ENCODE measurements at places on chromosomes 7 and 10.

DNA sequence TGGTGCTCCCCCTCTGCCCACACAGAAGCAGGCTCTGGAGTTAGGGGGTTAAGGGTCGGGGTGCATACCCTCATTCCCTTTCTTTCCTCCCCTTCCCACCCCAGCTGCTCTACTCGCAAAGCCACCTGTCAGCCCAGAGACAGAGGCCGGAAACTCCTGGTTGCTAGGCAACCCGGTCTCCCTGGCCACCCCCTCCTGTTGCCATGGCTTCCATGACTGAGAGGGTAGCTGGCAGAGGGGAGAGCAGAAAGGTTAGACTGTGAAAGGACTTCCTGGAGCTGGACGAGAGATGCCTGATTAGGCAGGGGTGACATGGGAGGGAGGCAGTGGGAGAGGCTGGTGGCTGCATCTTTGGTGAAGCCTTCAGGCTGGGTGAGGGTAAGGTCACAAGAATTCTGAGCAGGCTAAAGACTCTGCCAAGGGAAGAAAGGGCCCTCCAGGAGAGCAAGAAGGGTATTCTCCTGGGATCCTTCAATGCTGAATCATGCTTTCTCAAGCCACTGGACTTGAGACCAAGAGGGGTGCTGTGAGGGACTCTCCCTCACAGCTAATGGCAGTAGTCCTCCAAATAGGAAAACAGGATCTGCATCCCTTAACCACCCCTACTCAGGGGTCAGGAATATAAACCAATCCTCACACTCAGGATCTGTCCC is 5.4 kb downstream of the PSD start:
- no peak for DNase-seq

DNA sequence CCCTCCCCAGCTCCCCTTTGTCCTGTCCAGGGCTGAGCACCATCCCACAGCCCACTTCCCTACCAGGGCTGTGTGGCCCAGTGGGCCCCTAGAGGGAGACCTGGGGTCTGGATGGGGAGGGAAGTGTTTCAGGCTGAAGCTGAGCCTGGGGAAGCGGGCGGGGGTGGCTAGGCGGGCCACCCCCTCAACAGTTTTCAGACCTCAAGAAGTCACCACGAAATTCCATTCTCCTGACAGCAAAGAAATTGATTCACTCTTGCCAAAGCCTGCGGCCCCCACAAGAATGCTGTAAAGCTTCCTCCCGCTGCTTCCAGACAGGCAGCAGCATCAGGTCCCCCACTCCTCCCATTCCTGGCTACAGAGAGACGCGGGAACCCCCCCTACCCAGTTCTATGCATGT is 2.5 kb upstream of the LFNG start:
- DNase-seq = no peak

DNA sequence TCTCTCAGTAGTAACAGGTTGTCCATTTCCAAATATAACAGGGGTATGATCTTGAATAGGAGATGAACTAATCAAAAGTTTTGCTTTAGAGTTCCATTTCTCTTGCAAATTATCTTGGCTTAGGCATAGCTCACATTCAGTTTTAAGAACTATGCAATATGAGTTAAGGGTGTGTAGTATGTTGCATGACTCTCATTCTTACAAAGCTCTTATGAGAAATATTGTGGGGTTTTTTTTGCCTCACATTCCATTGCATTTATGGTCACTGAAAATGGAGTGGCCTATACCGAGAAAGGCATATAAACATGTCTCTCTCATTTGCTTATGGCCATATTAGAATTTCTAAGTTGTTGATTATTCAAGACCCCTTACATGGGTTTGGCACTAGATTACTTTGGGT is 48.5 kb upstream of the LAMB1 start:
- no peak for DNase-seq

- DNase-seq = no peak
Observed at GRCh38 chr7:102080019-102080433, 206.6 kb upstream of the SH2B2 start.

DNA sequence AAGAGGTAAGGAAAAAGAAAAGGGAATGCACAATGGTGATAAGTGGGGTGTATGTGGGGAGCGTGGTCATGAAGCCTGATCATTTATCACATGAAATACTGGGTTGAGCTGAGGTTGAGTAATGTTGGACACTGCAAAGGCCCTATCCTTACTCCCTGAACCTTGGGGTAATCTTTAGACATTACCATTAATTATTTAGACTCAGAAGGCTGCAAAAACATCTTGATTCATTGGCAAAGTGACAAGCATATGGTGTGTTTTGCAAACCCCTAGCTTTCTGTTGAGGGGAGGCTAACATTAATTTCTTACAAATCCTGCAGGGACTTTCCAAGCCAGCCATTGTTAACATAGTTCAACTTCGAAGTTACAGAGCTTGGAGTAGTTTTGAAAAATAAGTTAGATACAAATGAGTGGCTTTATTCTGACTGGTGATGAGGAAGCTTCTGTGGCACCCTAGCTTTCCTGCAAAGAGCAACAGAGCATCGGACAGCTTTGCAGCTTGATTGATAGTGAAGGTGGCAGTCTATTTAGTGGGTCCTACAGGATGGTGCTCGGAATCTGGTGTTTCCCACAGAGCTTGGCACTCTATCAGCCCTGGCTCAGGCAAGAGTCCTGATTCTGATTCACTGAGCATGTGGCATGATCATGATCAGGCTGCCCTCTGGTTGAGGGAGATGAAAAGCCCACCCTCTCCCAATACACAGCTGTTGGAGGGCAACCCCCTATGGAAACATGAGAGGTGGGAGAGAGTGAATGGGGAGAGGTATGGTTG is 153.7 kb upstream of the NPVF start:
- DNase-seq = no peak

- no peak for DNase-seq
Observed at GRCh38 chr7:28998105-28998504, 40.0 kb upstream of the TRIL start.

- DNase-seq = no peak
Observed at GRCh38 chr7:122182081-122182480, 38.0 kb upstream of the AASS start.

GRCh38 chr10:105352827-105353226 is 711.7 kb downstream of the SORCS3 start:
- no peak for DNase-seq

GRCh38 chr7:98137826-98138151 is 31.1 kb downstream of the LMTK2 start:
- no peak for DNase-seq

Measured in T-helper 2 cell (primary cell).